Mammary epithelial cell (primary cell): ENCODE measurements at places on chromosomes 16 and 17. TPM values are rescaled to one million over a fixed set of nuclear protein-coding genes. Genes with fewer than 3 reads are reported as not detected.

HMOX2 gene
- total RNA-seq, result 55.8 TPM

DNA sequence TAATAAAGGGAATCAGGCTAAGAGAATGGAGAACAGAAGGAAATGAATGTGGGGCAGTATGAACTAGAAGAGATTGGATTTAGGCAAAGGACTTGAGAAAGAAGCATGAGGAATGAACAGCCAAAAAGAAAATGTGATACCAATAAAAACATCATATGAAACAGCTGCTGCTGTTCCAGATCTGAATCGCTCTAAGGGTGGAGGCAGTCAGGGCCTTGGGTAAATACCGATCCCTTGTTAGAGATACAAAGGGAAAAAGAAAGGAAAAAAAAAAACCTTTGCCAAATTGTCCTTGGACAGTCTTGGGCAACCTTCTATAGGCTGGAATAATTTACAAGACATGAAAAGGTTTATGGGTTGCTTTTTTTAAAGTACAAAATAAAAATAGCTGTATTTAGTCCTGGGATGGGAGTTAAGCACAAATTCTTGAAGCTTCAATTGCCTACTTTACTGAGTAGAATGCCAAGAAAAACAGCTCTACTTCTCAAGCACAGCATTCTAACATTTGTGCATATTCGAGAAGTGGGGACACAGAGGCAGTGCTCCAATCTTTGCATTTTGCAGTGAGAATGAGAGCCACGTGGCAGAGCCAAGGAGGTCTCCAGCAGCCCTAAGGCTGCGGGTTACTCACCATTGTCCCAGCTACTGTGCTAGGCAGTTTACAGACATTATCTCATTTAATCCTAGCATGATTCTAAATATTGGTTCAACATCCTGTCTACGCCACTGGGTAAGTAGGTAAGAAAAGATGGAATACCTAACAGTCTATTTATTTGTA lies 43.3 kb upstream of the PSMD7 start:
- DNase-seq, result no peak

TEKT1 gene
- total RNA-seq, result not detected

DNA sequence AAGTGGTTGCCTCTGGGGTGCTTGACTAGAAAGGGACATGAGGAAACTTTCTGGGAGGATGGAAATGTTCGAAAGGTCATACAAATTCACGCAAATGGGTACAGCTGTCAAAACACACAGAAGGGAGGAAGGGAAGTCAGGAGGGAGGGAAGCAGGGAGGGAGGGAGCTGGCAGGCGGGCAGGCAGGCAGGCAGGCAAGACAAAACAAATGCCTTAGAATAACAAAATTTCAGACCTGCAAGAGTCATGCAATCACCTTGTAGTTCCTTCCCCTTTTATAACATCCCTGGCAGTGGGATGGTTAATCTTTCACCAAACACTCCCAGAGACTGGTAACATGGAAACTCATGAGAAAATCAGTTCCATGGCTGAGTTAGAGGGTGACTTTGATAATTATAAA lies 189.2 kb downstream of the STX8 start:
- peak; percentile 88 for DNase-seq

DNA sequence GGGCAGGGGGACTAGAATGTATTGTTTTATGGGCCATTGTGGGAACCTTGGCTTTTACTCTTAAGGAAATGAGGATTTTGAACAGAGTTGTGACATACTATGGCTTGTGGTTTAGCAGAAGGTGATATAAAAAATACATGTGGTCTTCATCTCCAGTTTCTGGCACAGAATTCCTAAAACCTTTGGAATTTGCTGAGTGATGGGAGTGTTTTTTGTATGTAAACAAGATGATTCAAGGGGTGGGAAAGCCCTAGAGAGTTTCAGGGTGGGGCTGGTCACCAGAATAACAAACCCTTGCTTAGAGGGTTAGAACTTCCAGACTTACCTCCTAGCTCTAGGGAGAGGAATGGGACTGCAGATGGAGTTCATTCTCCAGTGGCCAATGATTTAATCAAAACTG lies 316.1 kb downstream of the PHKB start:
- DNase-seq, result peak; percentile 77
